ENCODE measurements at places on chromosomes 5 and 9. TPM values are rescaled to one million over a fixed set of nuclear protein-coding genes. Genes with fewer than 3 reads are reported as not detected.

Gene ZNG1F
- total RNA-seq, result 10.3 TPM

Gene RPS14
- 1,065 TPM for total RNA-seq

Gene LECT2
- total RNA-seq, result not detected

Gene PCDHA13
- total RNA-seq, result 0.77 TPM

Gene SPATA31D4
- not detected for total RNA-seq

- no peak overlapping the region for H3K4me3 ChIP-seq
- no peaks in the 10 kb centered on the region for H3K4me1 ChIP-seq
- H3K27ac ChIP-seq, result no peak overlapping the region
These were observed 7.1 kb upstream of the FAF2 start for GRCh38 chr5:176440927-176441706.

DNA sequence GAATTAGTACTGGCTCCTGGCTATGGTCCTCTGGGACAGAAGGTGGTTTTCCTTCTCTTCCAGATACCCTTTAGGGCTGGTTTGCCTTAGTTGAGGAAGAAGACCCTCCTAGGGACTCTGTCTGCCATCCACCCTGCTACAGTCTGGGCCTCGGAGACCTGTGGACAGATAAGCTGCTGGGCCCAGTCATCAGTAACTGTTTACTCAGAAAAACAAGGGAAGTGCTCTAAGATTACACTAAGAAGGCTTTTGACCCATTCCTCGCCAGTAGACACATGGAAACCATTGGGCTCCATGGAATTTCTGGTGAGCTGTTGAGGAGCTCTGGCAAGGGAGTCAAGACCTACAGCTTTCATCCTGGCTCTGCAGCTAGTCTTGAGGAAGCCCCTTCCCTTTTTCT is 31.2 kb downstream of the LARP1 start:
- no peak for DNase-seq
- no peaks in the 10 kb centered on the region for H3K27me3 ChIP-seq
- H3K36me3 ChIP-seq, result peaks cover 10% of the 10 kb centered on the region
- H3K4me3 ChIP-seq, result no peak overlapping the region

DNA sequence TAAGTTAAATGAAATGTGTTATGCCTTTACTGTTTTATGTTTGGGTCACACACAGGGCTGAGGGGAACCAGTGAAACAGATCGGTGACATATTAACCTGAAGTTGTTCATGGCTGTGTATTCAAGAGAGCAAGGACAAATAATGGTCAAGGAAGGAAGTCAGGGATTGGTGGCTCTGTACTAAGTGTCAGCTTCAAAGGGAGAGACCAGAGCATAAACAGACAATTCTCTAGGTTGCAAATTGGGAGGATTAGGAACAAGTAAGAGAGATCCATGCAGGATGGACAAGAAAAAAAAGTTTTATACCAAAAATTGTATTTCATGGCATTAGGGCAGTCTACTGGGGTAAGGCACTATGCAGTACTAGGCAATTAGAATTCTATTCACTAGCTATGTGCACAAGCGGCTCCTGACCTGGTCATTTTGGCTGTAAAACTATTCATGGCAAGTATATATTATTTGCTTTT is 156.3 kb downstream of the PLPPR1 start:
- no peak overlapping the region for H3K4me3 ChIP-seq
- H3K36me3 ChIP-seq, result no peaks in the 10 kb centered on the region
- H3K4me1 ChIP-seq, result no peaks in the 10 kb centered on the region
- H3K27ac ChIP-seq, result no peak overlapping the region
- no peaks in the 10 kb centered on the region for H3K27me3 ChIP-seq
- DNase-seq, result no peak

DNA sequence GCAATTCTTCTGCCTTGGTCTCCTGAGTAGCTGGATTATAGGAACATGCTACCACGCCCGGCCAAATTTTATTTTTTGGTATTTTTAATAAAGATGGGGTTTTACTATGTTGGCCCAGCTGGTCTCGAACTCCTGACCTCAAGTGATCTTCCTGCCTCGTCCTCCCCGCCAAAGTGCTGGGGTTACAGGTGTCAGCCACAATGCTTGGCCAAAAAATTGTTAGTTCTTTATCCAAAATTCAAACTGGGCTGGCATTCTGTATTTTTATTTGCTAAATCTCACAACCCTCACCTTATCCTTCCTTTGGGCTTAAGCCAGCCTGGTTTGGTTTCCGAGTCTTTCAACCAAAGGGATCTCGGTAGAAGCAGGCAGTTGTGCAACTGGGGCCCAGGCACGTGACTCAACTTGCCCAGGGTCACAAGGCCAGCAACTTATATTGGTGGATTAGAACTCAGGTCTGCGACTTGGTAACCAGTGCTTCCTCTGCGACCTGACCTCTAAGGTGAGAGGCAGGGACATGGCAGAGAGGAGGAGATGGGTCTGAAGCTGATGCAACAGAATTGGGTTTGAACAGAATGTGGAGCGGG is 26.5 kb upstream of the BOD1 start:
- no peaks in the 10 kb centered on the region for H3K36me3 ChIP-seq
- H3K4me1 ChIP-seq, result peaks cover 2% of the 10 kb centered on the region
- H3K4me3 ChIP-seq, result no peak overlapping the region
- no peaks in the 10 kb centered on the region for H3K27me3 ChIP-seq
- DNase-seq, result no peak
- H3K27ac ChIP-seq, result peak overlapping the region; percentile 43

GRCh38 chr9:76817489-76817888 is 53.3 kb downstream of the PCA3 start:
- H3K36me3 ChIP-seq, result no peaks in the 10 kb centered on the region
- no peaks in the 10 kb centered on the region for H3K27me3 ChIP-seq
- no peak for DNase-seq
- no peak overlapping the region for H3K27ac ChIP-seq
- H3K4me1 ChIP-seq, result no peaks in the 10 kb centered on the region

DNA sequence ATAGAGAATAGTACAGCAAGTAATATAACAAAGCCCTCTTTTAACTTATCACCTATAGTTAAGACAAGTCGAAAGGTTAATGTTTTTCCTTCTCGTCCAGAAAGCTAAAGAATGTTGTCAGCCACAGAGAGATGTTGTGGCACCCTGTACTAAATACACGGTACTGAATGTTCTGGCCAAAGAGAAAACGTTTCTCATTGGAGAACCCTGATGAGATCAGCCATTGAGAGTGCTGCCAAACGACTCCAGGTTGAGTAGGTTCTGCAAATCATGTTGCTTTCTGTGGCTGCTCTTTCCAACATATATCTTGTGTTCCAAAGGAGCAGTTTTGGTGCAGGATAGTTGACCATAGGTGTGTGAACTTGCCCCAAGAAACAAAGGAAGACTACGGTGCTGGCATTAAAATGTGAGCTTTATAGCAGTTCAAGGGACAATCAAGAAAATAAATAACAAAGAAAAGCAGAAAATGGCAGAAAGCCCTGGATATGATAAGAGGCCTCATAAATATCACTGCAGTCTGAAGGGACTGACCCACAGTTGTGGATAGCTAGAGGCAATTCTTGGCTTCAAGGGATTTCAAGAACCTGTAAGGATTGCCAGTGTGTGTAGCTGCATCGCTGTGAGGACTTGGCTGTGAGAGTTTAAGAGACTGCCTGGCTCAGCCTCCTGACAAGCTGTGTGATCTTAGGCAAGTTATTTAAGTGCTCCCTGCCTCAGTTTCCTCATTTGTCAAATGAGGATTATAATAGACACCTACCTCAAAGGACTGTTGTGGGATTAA is 102.7 kb downstream of the ARHGEF28 start:
- no peaks in the 10 kb centered on the region for H3K27me3 ChIP-seq
- H3K4me1 ChIP-seq, result no peaks in the 10 kb centered on the region
- no peak for DNase-seq
- H3K27ac ChIP-seq, result no peak overlapping the region
- H3K4me3 ChIP-seq, result no peak overlapping the region
- H3K36me3 ChIP-seq, result no peaks in the 10 kb centered on the region

- H3K4me3 ChIP-seq, result no peak overlapping the region
- H3K36me3 ChIP-seq, result no peaks in the 10 kb centered on the region
- peaks cover 3% of the 10 kb centered on the region for H3K4me1 ChIP-seq
- no peaks in the 10 kb centered on the region for H3K27me3 ChIP-seq
These were observed 27.4 kb downstream of the TNFSF8 start for GRCh38 chr9:114902786-114903524.

DNA sequence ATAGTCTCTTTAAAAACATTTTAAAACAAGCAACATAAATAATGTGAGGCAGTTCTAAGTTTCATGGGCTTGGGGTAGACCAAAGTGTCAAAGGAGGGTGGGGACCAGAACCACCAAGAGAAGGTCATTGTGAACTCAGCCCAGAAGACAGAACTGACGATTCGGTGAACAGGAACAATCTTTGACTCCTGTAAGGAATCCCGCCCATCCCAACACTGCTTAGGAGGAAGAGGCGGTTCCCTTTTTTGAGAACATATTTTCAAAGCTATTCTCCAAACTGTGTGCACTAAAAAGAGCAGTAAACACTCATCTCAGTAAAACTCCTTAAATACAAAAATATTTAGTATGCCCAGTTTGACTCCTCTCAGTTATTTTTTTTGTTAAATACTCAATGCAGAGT is 176.5 kb upstream of the TLE4 start:
- H3K4me3 ChIP-seq, result no peak overlapping the region
- H3K27ac ChIP-seq, result no peak overlapping the region
- no peaks in the 10 kb centered on the region for H3K27me3 ChIP-seq
- H3K36me3 ChIP-seq, result no peaks in the 10 kb centered on the region
- DNase-seq, result no peak

GRCh38 chr9:129720181-129720864 is 32.5 kb downstream of the PTGES start:
- H3K4me1 ChIP-seq, result no peaks in the 10 kb centered on the region
- no peaks in the 10 kb centered on the region for H3K36me3 ChIP-seq
- H3K27me3 ChIP-seq, result no peaks in the 10 kb centered on the region
- no peak overlapping the region for H3K27ac ChIP-seq
- DNase-seq, result no peak

Data from lung (tissue), 17 donors.